ENCODE measurements at places on chromosomes 6 and 20. TPM values are rescaled to one million over a fixed set of nuclear protein-coding genes. Genes with fewer than 3 reads are reported as not detected.

GRCh38 chr20:59576216-59576953, 28.0 kb upstream of the PHACTR3 start:
- no peak overlapping the region for H3K27ac ChIP-seq
- H3K4me3 ChIP-seq = no peak overlapping the region
- no peaks in the 10 kb centered on the region for H3K36me3 ChIP-seq
- peaks cover 4% of the 10 kb centered on the region for H3K4me1 ChIP-seq

Gene NUP153
- 2.3 TPM for polyA plus RNA-seq

GRCh38 chr6:57108691-57109090, 18.7 kb downstream of the ZNF451 start:
- H3K36me3 ChIP-seq = peaks cover 4% of the 10 kb centered on the region
- peak overlapping the region; percentile 25 for H3K27ac ChIP-seq
- peak; percentile 15 for DNase-seq
- H3K4me1 ChIP-seq = peaks cover 35% of the 10 kb centered on the region

DNA sequence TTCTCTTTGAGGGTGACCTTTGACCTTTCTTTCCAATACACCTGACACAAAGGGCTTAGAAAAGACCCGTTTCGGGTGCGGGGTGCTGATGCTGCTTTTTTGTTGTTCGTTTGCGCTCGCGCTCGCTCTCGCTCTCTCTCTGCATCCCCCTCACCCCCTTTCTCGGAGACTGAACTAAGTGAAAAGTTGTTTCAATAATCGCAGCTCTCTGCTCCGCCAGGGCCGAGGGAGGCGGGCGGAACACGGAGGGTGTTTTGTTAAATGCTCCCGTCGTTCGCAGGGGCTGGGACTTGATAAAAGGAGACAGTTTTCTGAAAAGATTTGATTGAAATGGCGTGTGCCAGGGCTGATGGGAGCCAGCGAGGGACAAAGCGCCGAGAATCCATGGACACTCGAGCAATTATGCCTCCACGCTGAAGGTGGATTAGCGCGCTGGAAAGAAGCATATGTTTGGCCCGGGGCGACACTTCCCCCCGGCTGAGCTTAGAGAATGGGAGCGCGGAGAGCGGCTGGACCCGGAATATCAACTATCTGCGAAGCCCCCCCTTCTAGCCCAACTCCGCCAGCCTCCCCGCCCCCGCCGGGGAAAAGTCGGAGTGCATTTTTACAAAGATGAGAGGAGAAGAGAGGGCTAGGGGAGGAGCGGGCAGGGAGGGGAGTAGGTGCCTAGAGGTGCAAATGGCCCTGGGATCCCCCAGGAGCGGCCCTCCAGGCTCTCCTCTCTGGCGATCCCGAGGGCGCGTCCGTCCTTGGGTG, 25.0 kb downstream of the TFAP2A start:
- H3K36me3 ChIP-seq = no peaks in the 10 kb centered on the region
- H3K4me1 ChIP-seq = no peaks in the 10 kb centered on the region
- peaks cover 98% of the 10 kb centered on the region for H3K27me3 ChIP-seq
- DNase-seq = no peak
- H3K4me3 ChIP-seq = no peak overlapping the region
- H3K27ac ChIP-seq = no peak overlapping the region

DNA sequence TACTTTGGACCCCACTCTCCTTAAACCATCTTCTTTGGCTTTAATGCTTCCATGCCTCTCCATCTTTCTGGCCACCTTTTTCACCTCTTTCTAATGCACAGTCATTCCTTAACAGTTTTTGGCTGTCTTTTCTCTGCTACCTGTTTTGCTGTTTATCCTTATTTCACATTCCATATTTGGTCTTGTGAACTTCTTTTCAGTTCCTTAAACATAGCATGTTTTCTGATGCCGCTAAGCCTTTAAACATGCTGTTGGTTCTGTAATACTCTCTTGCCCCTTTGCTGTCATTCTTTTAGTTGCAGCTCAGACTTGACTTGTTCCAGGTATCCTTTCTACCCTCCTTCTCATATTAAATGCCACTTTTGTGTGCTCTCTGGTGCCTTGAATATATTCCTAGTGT, 35.8 kb downstream of the TOP1 start:
- no peak for DNase-seq
- H3K27me3 ChIP-seq = no peaks in the 10 kb centered on the region
- no peaks in the 10 kb centered on the region for H3K4me1 ChIP-seq
- no peak overlapping the region for H3K4me3 ChIP-seq
- no peak overlapping the region for H3K27ac ChIP-seq

DNA sequence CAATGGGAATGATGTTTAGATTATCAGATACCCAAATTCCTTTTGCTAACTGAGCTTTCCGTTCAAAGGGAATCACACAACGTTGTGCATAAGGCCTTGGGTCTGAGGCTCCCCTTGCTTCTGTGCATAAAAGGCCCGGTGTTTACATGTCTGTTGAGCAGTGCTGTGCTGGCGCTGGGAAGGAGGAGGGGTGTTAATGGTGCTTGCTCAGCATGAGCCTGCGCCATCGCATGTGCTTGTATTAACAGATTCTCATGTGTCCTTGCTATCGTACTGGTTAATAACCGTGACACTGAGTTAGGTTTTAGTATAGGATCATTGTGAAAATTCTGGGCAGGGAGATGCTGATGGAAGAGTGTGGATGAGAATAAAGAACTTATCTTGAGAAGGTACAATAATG, 62.3 kb upstream of the TRAF3IP2 start:
- H3K4me1 ChIP-seq = peaks cover 5% of the 10 kb centered on the region
- no peak for DNase-seq
- peaks cover 66% of the 10 kb centered on the region for H3K36me3 ChIP-seq

Gene IBTK
- 13.1 TPM for polyA plus RNA-seq

GRCh38 chr6:90689172-90689571, 102.3 kb upstream of the MAP3K7 start:
- H3K36me3 ChIP-seq = no peaks in the 10 kb centered on the region
- H3K4me1 ChIP-seq = no peaks in the 10 kb centered on the region
- no peaks in the 10 kb centered on the region for H3K27me3 ChIP-seq
- H3K4me3 ChIP-seq = no peak overlapping the region
- DNase-seq = no peak
- H3K27ac ChIP-seq = no peak overlapping the region

Gene SLC17A3
- not detected for polyA plus RNA-seq

Gene CFB
- polyA plus RNA-seq = not detected

- H3K36me3 ChIP-seq = no peaks in the 10 kb centered on the region
- H3K4me3 ChIP-seq = no peak overlapping the region
- no peak overlapping the region for H3K27ac ChIP-seq
- DNase-seq = no peak
- no peaks in the 10 kb centered on the region for H3K4me1 ChIP-seq
- H3K27me3 ChIP-seq = no peaks in the 10 kb centered on the region
These were observed 194.9 kb downstream of the KIF6 start for GRCh38 chr6:39530201-39530759.

- peaks cover 44% of the 10 kb centered on the region for H3K4me1 ChIP-seq
- H3K27me3 ChIP-seq = no peaks in the 10 kb centered on the region
- H3K36me3 ChIP-seq = peaks cover 5% of the 10 kb centered on the region
- no peak overlapping the region for H3K4me3 ChIP-seq
These were observed 26.1 kb downstream of the PTPN1 start for GRCh38 chr20:50536333-50536732.

Gene SRC
- 55.1 TPM for polyA plus RNA-seq

Measured in CD14-positive monocyte (primary cell).